EH (cell line): ENCODE measurements at places on chromosomes 3 and 15.

DNA sequence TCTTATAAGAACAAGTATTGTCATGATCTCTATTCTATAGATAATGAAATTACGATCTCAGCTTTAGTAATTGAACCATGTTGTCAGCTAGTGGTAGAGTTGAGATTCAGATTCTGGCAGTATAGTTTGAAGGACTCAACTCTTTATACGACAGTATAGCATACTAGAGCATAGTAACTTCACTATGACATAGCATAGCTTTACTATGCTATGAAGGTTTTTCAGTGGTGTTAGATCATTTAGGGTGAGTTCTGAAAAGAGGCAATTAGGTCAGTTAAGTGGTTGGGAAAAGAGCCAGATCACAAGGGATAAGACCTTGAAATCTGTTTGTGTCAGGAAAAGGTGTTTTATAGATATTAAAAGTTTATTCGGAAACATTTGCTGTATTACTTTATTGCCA is 8.1 kb downstream of the STX19 start:
- no peak for DNase-seq

GRCh38 chr3:179186426-179186825 is 38.3 kb downstream of the PIK3CA start:
- DNase-seq, result no peak

DNA sequence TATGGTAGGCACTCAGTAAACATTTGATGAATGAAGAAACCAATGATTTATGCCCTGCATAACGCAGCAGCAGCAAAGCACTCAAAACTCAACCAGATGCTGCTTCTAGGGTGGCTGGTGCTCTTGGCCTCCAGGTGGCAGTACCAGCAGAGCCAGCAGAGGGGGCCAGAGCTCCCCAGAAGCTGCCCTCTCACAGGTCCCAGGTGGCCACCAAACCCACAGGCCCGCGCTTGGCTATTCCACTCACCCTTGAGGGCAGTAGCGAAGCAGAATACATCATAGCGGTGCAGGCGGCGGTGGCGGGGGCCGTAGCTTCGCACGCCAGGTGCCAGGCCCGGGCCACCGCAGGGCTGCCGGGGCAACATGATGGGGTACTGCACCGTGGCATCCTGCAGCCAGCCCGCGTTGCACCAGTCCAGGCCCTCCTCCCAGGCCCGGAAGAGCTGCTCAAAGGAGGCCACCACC is 16.6 kb downstream of the HAPLN3 start:
- peak; percentile 60 for DNase-seq

- DNase-seq, result no peak
Measured at GRCh38 chr3:143757691-143758090, 90.6 kb downstream of the SLC9A9 start.

DNA sequence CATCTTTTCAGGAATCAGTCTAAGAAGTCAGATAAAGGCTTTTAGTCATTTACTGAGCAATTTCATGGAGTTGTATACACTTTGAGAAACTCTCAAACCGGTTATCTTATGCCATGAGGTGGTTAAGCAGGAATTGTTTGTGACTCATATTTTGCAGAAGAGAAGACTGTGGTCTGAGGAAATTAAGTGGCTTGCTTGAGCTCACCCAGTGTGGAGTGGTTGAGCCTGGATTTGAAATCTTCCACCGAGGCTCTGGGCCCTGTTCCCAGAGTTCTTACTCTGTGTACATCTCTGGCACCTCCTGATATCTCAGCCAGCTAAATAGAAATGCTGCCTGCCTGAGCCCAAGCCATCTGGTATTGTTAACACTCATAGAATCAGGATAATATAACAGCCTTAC is 37.8 kb upstream of the BCL6 start:
- peak; percentile 94 for DNase-seq

GRCh38 chr3:8324747-8325146 is 176.9 kb upstream of the LMCD1 start:
- DNase-seq, result peak; percentile 54

DNA sequence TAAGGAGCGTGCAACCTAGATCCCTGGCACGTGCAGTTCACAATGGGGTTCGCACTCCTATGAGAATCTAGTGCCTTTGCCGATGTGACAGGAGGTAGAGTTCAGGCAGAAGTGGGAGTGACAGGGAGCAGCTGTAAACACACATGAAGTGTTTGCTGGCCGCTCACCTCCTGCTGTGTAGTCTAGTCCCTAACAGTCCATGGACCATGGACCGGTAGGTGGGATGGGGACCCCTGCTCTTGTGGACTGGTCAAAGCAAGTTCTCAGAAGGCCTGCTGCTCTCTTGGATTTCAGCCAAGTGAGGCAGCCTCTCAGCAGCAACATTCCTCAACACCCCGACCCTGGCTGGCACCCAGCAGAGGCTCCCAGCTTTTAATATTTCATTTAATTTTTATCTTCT is 58.2 kb upstream of the SNRPA1 start:
- no peak for DNase-seq

GRCh38 chr15:58077427-58077826 is 11.9 kb upstream of the ALDH1A2 start:
- no peak for DNase-seq

GRCh38 chr15:85786781-85787114 is 8.0 kb downstream of the KLHL25 start:
- no peak for DNase-seq

DNA sequence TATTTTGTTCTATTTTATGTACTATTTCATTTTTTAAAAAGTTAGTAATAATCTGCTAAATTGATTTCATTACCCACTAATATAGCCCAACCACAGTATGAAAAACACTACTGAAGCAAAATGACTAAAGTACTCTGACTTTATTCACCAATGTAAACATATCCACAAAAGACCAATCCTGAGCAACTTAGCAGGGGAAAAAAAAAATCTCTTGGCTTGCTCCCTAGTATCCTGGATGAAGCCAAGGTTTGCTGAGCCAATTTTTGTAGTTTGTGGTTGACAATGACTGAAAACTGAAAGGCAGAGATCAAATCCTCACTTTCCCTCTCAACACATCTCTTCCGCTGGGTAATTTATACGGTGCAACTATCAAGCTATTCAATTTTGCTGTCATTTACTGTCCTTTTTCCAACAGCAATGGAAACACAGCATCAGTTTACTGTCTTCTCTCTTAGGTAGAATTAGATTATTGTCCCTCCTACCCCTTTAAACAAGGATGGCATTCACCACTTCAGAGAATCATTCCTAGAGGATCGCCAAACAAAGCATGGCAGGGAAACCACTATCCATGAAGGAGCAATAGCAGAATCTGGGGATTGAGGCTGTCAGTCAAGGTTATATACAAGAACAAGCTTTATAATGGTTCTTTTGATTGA is 149.7 kb downstream of the THRB start:
- DNase-seq, result no peak

- peak; percentile 98 for DNase-seq
Measured at GRCh38 chr3:55491296-55491816, 4.2 kb upstream of the WNT5A start.

DNA sequence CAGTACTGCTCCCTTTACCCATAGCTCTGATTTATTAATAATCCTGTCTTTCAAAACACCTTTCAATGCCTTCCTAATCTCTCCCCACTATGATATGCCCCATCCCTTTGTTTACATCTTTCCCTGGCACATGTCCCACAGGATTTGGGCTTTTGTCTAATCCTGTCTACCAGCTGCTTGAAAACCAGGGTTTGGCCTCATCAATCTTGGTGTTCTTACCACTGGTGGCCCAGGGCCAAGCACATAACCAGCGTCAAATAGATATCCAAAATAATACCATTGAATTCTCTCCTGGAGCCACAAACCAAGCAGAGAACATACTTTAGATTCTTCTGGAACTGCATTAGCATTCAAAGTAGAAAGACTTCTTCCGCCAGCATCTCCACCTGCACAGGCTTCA is 104.8 kb upstream of the PPP2R3A start:
- no peak for DNase-seq

DNA sequence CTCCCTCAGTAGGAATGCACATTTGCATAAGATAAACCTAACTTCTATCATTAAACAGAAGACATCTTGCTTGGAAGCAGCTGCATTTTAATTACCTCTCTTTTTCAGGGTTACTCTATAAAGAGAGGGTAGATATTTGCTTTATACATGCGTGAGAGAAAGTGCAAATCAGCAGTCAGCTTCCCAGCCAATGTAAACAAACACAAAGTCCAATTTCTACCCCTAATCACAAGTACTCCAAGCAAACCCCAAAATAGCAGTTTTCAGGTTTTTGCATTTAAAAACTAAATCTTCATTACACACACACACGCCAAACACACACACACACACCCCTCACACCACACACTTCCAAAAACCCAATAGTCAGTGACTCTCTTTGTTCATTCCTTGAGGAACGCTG is 303.9 kb upstream of the ALCAM start:
- DNase-seq, result peak; percentile 26

- peak; percentile 35 for DNase-seq
Measured at GRCh38 chr15:51121631-51122225, 27.0 kb upstream of the TNFAIP8L3 start.

DNA sequence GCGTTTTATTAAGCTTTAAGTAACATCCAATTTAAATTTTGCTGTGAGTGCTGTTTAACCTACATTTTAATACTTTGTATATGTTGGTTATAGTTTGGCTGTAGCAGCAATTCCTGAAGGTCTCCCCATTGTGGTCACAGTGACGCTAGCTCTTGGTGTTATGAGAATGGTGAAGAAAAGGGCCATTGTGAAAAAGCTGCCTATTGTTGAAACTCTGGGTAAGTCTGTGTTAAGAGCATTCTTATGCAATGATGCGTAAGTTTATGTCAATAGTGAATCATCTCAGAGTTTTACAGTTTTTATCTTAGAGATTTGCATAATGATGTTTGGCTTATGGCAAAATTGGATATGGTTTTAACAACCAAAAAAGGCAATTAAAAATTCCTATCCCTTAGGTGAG is 62.7 kb downstream of the ASTE1 start:
- DNase-seq, result peak; percentile 95

GRCh38 chr15:87687523-87687870 is 569.0 kb downstream of the NTRK3 start:
- DNase-seq, result no peak

DNA sequence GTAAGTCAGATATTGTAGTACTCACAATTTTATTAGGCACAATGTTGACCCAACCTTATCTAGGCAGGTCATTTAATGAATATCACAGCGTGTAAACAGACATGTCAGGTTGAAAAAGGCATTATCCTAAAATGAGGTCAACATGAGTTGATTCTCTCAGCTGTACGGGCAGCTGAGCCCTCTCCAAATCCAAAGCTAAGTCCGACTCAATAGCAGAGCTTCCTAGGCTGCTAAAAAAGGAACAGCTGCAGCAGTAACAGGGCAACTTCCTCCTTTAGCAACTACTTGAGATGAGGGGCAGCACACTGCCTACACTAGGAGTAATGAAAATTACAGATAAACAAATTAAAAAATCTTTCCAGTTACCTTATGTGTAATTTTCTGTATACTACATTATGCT is 189.2 kb downstream of the CADM2 start:
- no peak for DNase-seq

DNA sequence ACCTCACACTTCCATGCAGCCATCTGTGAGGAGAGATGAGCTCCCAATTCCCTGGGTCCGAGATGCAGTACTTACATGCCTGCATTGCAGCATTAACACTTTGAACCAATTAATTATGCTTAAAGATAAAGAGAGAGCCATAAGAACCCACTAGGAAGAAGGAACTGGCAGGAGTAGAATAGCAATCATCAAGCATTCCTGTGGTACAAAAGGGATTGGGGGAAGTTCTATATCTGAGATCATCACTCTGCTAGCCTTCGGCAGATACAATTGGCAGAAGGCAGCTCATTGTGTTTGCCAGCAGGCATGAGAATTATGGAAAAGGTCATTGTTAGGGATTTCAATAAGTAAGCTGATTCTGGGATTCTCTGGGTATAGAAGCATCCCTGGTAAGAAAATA is 891.4 kb downstream of the NTRK3 start:
- DNase-seq, result peak; percentile 87

DNA sequence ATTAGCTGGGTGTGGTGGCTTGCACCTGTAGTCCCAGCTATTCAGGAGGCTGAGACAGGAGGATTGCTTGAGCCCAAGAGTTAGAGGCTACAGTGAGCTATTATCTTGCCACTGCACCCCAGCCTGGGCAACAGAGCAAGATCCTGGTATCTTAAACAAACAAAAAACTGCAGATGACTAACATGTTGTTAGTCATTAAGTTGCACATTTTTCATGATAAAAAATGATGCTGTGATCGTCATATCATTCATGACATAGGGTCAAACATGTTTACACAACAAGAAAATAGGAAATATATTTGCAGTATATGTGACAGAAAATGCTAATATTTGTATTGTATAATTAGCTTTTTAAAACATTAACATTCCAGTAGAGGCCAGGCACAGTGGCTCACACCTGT is 20.2 kb upstream of the DAPK2 start:
- DNase-seq, result peak; percentile 6

DNA sequence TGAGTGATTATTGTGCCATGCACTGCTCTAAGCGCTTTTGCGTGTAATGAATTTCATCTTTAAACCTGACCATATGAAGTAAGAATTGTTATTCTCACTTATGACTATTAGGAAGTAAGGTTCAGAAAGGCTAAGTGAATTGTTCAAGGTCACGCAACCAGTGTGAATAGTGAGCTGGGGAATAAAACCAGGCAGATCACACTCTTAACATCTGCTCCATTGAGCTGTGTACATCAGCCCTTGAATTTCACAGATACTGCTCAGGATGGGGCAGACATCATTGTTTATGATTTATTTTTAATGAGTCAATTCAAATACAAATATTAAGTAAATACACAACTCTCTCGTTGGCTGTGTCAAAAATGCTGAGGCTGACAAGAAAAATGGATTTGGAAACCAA is 184.5 kb downstream of the FNDC3B start:
- no peak for DNase-seq

- no peak for DNase-seq
Measured at GRCh38 chr15:85761635-85762034, 33.1 kb downstream of the KLHL25 start.

DNA sequence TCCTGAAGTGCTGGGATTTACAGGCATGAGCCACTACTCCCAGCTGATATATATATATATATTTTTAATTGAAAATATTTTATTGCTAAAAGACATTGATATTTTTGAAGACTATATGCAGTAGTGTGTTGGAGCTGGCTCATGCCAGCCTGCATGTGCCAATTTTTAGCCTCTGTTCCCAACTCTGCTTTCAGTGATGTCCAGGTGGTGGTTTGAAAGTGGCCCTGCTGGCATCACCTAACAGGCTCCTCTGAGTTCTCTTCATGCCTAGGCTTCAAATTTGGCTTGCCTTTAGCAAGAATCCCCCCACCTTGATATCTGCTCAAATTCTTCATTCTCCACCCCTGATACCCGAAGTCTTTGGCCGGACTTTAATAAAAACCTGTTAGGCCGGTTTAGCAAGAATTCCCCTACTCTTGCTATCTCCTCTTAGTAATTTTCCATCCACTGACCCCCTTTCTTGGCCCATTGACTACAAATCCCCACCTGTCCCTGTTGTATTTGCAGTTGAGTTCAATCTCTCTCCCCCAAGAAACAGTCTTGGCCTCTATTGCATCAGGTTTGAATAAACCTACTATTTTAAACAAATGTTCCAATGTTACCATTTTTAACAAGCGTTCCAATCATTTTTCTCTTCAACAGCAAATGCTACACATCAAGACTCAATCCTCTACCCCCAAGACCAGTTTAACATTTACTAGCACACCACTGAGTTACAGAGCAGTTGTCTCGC is 23.9 kb upstream of the CTSH start:
- DNase-seq, result peak; percentile 43
